ENCODE measurements at places on chromosomes 6 and 20.

- DNase-seq, result no peak
These were observed 50.7 kb upstream of the PRND start for GRCh38 chr20:4671015-4671414.

DNA sequence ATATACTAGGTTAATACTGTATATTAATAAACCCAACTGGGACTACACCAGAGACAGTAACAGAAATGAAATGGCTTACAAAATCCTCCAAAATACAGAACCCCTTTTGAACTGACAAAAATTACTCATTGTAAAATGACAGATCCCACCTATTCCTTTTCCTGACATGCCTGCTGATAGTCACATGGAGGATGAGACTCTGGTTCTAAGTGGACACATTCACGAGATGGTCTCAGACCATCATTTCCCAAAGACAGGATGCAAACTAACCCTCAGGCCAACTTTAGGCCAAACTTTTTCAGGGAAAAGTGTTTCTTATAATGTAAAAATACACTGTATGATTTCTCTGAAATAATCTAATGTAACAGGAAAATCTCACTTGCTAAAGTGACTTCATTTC is 22.5 kb downstream of the TBC1D7 start:
- DNase-seq, result no peak

DNA sequence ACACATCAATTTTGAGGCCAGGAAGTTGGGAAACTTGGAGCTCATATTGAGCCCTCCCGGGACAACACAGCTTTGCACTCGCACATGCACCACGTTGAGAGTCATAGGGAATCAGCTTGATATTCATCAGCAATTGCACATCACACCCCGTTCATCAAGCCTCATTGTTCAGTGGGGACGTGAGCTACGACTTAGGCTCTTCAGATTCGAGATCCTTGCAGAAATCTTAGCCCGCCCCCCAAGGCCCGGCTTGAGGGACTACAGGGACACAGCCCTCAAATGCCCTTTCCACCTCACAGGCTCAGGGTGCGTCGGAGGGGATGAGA is 93.0 kb upstream of the MAFB start:
- DNase-seq, result no peak

- no peak for DNase-seq
These were observed 315.7 kb downstream of the TRDN start for GRCh38 chr6:123321020-123321419.

DNA sequence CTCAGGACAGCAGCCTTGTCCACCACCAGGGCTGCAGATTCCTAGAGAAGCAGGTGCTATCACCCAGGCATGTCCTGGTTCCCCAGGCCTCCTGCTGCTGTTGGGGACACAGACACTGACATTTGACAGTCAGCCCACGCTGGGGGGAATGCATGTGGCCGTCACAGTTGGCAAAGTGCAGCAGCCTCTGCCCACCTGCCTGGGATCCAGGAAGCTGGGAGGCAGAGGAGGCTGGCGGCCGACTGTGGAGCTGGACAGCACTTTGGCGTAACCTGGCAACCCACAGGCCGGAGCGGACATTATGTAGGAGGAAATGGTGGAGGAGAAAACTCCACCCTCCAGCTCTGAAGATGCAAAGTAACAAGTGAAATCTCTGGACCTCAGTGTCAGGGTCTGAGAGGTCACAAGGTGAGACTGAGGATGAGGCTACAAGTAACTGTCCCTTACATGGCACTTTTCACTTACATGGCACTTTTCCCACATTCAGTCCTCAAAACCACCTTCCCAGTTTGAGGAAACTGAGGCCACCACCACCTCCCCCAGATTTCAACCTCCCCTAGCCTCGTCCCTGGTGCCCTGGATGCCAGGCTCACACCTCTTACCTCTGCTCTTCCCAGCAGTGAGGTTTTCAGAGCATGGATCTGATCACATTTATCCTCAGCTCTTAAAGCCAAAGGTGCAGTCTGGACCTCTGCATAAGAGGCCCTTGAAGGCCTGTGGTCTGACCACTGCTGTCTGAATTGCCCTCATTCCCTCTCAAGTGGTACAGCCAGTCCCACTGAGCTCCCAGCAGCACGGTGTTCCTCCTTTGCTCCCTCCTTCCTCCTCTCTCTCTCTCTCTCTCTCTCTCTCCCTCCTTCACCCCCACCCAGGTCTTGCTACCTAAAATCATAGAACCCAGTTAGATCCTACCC is 8.7 kb downstream of the MAP1LC3A start:
- no peak for DNase-seq

GRCh38 chr20:23315099-23315498 is 35.5 kb upstream of the NXT1 start:
- DNase-seq, result no peak

GRCh38 chr6:140844167-140844566 is 1288.6 kb upstream of the GJE1 start:
- no peak for DNase-seq

DNA sequence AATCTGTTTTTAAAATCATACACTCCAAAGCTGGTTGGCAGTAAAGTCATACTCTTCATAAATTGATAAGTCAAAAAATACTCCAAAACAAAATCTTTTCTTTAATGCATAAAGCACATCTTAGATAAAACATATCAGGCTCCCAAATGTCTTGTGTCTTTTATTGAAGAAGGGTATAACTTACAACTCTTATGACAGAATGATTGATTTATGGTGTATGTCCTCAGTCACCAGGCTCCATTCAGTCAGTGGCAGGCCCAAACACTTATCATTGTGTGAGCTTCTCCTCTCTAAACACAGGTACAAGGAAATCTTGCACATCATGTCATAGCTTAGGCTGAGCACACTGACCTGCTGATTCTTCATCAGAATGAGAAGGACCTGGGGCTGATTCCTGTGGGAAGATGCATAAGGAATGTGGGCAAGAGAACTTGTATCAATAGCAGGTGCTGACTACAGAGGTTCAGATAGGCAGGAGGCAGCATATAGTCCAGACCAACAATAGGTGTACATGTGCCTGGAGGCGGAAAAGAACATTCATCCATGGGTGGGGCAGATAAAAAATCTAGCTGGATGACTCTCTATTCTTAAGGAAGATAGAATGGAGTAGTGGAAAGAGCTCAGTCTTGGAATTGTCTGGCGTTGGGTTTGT is 1.9 kb downstream of the CALHM5 start:
- DNase-seq, result no peak

DNA sequence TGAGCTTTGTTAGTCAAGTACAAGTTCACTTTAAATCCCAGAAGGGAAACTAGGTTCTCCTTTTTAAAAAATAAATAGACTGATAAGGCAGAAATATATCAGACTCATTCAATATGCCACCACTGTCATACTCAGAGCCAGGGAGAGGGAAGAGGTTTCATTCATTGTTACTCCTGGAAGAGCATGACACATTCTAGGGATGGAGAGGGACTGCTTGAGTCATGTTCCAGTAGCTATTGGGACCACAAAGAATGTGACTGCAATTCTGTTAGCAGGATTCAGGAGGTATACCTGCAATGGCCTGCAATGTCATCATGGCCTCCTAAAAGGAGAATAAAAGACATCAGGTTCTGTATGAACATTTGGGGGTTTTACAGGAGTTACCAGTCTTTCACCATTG is 167.6 kb downstream of the TFAP2B start:
- no peak for DNase-seq

All from esophagus squamous epithelium (tissue), 5 donors.